NCI-H524 (cell line): ENCODE measurements at places on chromosomes 5 and 9.

- DNase-seq: no peak
Observed at GRCh38 chr5:97627272-97627671, 444.2 kb upstream of the RIOK2 start.

GRCh38 chr5:67581203-67581602 is 384.6 kb upstream of the CD180 start:
- DNase-seq: no peak

DNA sequence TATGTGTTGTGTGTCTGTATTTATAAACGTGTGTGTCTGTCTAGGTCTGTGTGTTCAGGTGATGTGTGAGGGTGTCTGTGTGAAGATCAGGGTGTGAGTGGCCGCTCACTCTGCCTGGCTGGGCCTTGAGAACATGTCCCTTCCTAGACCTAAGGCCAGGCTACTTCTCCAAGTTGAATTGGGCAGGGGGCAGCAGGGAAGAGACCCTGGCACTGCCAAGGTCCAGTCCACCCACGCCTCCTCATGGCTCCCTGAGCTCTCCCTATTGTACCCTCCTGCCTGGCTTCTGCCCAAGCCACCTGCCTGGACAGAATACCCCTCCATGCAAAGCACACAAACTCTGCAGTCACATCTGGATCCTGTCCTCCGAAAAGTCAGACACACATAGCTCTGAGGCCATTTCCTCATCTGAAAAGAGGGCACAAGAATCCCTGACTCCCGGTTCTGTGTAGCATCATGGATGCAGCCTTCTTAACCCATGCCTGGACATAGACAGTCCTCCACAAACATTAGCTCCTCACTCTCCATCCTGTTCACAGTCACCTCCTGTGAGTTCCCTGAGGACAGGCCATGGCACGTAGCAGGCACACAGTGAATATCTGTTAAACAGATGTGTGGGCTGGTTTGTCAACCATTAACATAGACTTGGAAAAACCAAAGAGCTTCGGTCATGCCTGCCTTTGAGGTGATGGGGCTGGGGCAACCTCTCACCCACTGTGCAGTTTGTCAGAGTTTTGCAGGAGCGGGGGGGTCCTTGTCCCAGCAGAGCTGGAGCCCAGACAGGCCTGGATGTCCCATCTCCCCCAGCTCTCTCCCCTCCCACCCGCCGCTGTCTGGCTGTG is 167.8 kb upstream of the MVB12B start:
- DNase-seq: no peak

GRCh38 chr9:132481053-132481849 is 71.2 kb downstream of the CFAP77 start:
- no peak for DNase-seq

DNA sequence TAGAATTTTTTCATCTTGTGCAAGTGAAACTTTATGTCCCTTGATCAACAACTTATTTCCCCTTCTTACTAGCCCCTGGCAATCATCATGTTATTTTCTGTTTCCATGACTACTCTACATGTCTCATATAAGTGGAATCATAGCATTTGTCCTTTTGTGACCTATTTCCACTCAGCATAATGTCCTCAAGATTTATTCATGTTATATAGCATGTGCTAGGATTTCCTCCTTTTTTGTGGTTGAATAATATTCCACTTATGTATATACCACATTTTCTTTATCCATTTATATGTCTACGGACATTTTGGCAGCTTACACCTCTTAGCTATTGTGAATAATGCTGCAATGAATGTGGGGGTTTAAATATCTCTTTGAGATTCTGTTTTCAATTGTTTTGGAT is 21.0 kb downstream of the FSD1L start:
- no peak for DNase-seq

DNA sequence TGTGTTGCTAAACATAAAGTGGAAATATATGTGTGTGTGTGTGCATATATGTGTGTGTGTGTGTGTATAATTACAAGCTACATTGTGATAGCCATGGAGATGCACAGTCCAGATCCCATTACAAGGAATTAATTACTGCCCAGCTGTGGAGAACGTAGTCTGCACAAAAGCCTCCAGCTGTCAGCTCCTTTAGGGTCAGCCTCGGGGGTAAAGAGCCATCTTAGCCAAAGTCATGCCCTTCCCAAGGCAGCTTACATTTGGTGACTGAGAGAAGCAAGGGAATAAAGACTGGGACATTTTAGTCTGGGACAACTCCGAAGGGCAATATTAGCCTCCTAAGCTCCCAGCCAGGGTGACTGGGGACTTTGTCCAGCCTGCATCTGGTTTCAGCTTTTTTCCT is 21.9 kb upstream of the FOCAD start:
- peak; percentile 49 for DNase-seq

DNA sequence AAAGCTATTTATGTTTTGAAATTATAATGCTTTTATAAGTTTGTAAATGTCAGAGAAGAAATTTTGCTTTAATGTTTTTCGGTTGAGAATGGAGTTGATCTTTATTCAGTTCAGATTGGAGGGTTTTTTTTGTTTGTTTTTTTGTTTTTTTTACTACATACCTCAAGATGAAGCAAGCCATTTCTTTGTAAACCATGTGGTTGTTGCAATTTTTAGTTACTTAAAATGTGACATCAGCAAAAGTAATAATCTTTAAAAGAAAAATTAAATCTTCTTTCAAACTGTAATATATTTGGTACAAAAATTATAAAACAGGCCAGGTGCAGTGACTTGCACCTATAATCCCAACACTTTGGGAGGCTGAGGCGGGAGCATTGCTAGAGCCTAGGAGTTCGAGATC is 102.6 kb downstream of the CDC42SE2 start:
- DNase-seq: no peak

- peak; percentile 8 for DNase-seq
Observed at GRCh38 chr5:108579236-108579635, 168.5 kb upstream of the FER start.

GRCh38 chr5:90930062-90930461 is 371.5 kb downstream of the ADGRV1 start:
- DNase-seq: no peak

GRCh38 chr9:109110329-109111021 is 9.3 kb downstream of the TMEM245 start:
- no peak for DNase-seq

DNA sequence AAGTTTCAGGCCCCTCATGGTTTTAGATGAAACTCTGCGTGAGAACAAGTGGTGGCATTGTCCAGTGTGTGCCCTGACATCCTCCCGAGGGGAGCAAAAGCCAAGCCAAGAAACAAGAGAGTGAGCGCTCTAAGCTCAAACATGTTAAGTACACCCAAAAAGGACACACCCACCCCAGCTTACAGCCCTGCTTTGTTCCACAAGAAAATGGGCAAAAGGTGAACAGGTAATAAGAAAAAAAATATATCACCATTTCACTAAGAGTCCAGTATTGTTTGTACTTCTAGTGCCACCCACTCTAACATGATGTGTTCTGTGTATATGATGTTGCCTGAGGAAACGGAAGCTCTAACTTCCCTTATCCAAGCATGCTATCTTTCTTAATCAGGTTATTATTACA is 278.2 kb downstream of the SLIT3 start:
- DNase-seq: no peak

DNA sequence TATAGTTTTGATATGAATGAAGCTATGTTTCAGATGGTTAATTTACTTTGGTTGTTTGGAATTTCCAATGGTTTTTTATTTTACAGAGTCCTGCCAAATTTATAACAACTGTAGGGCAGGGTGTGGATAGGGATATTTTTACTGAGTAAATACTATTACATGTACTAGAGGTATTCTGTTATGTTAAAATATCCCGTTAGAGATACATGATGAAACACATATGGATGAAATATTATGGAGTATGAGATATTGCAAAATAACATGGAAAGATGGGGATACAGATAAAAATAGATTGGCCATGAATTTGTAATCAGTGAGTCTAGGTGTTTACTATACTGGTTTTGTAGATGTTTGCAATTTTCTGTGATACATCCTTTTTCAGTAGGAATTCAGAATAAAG is 76.7 kb downstream of the RAB24 start:
- DNase-seq: no peak

DNA sequence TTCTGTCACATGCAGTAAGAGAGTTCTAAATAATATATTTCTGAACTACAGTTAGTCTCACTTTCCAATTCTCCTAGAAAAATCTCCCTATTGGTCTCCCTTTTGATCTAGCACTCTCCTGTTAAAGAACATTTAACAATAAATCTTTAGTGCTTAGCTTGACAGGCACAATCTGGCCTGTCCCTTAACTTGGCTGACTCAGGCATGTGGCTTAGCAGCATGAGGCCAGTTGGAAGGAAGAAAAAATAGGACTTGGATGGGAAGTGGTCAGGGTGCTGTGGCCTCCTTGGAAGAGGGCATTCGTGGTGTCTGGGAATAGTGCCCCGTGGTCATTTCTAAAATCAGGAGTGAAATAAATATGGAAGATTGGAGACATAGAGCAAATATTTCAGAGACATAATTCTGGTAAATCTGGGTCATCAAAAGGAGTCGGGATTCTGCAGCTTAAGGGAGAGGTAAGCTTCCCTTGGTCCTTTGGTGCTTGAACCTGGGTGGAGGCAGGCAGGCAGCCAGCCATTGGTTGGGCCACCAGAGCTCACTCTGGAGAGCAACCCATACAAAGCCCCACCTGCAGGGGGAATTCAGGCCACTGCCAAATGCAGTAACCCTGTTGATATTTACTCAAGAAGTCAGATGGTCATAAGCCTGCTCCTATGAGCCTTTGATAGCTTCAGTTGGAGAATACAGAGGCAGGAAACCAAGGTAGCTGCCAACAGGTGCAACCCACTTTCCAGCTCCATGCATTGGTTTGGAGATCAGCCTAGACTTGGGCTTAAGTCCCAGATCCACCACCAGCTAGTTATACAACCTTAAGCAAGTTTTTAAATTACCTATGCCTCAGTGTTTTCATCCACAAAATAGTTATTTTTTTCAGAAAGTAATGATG is 28.8 kb upstream of the TLE4 start:
- no peak for DNase-seq

DNA sequence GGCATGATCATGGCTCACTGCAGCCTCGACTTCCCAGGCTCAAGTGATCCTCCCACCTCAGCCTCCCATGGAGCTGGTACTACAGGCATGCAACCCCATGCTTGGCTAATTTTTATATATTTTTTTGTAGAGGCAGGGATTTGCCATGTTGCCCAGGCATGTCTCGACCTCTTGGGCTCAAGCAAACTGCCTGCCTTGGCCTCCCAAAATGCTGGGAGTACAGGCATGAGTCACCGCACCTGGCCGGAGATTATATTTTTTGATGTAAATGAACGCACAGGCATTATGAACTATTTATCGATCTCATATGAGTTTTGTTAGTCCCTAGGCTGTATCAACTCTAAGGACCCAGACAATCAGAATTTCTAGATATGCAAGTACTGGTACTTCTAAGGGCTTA is 25.5 kb upstream of the CEP120 start:
- DNase-seq: no peak

DNA sequence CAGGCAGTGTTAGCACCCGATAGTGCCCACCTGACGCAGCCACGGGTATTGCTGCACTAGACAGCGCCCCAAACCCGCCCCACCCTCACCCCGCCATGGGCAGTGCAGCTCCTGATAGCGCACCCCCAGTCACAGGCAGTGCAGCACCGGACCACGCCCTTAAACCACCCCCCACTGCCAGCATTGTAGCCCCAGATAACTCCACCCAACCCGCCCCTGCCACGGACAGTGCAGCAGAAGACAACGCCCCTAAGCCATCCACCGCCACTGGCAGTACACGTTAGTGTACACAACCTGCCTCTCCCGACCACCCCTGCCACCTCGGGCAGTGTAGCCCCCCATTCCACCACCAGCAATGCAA is 825 bp upstream of the PCAT7 start:
- no peak for DNase-seq

DNA sequence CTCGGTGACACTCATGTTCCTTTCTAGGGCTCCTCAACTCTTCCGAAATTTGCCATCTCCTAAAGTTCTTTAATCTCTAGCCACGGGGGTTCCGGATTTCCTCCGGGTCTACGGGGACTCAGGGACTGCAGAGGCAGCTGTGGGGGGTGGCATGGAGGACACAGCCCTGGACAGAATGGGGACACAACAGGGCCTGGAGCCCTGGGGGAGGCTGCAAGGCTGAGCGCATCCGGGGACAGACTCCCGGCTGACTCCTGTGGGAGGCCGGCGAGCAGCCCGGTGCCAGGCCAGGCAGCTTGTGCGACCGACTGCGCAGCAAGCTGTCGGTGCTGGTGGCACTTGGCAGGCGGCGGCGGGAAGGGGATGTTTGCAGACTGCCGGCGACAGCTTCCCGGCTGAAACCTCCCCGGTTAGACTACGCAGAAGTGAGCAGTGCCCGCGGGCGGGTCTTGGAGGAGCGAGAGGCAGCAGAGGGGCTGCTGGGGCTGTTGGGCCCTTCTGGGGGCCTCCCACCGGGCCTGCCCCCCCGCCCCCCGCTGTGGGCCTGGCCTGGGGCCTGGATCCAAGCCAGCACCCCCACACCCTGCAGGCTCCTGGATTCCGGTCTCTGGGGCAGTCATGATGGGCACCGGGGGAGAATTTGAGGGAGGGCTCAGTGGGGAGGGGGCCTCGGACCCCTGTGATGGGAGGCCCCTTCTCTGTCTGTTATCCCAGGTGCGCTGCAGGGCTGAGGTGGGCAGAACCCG is 28.7 kb upstream of the UBAC1 start:
- DNase-seq: peak; percentile 31

GRCh38 chr5:643351-643801 is 31.2 kb downstream of the CEP72 start:
- no peak for DNase-seq

DNA sequence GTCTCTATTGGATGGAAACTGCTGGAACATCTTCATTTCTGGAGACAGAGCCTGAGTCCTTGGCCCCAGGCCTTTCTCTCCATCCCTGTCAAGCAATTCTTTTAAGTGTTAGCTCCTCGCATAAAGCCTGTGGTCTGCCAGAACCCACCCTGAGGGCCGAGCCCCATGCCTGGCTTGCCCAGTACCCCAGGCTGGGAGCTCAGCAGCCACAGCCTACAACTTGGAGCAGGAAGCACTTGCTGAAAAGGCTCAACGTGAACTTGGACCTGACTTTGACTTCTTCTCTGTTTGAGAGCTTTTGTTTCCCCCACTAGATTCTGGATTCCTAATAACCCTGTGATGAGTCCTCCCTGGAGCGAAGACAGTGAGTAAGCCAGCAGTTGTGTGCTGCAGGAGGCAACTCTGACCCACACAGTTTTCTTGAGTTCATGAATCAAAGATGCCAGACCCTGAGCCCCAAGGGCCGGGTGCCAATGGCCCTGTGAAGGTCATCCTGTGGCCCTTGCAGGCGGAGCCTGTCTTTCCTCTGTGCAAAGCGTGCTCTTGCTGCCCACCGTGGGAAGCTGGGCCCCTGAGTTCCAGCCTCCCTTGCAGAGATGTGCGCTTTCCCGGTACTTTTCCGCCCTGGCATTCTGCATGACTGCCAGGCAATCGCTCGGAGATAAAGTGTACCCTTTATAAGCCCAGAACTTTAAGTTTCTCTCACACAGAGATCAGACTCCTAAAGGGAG is 64.3 kb upstream of the RUFY1 start:
- DNase-seq: no peak
